ENCODE measurements at places on chromosomes 2 and 18. TPM values are rescaled to one million over a fixed set of nuclear protein-coding genes. Genes with fewer than 3 reads are reported as not detected.

The PIK3C3 gene
- total RNA-seq = 40.3 TPM

DNA sequence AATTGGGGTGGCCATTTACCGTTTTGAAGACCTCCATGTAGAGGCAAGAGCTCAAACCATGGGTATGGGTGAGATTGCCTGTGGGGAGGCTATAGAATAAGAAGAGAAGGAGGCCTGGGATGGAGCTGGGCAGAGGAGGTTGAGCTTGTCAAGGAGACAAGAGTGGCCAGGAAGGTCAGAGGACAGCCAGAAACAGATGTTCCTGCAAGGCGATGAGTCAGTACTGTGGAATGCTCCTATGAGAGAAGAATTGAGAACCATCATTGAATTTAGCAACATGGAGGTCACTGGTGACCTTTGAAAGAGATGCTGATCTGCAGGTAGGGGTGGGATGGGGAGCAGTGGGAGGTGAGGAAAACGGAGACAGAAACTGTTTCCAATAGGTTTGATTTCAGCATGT is 3.5 kb downstream of the ACSL3 start:
- H3K36me3 ChIP-seq = no peaks in the 10 kb centered on the region
- no peaks in the 10 kb centered on the region for H3K27me3 ChIP-seq
- H3K4me3 ChIP-seq = no peak overlapping the region
- no peak for DNase-seq
- peaks cover 5% of the 10 kb centered on the region for H3K4me1 ChIP-seq

The RNU2-63P gene
- 5.7 TPM for total RNA-seq

DNA sequence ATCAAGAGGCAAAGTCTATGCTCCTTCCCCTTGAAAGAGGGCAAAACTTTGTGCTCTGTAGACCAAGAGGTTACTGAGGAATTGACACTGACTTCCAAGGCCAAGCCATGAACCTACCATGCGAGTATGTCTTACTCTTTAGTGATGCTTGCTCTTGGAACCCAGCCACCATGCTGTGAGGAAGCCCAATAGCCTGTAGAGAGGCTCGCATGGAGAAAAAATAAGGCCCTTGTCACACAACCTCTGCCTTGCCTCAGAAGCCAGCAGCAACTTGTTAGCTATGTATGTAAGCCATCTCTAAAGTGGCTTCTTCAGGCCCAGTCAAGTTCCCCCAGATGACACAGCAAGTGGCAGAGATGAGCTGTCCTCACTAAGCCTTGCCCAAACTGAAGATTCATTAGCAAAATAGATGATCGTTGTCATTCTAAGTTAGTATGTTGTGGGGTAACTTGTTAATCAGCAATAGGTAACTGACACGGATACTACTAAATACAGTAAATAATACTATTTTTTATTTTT is 66.1 kb upstream of the RGPD5 start:
- no peak overlapping the region for H3K4me3 ChIP-seq
- DNase-seq = peak; percentile 8
- no peak overlapping the region for H3K27ac ChIP-seq
- H3K27me3 ChIP-seq = no peaks in the 10 kb centered on the region
- no peaks in the 10 kb centered on the region for H3K4me1 ChIP-seq
- no peaks in the 10 kb centered on the region for H3K36me3 ChIP-seq

The CPLX4 gene
- total RNA-seq = not detected

DNA sequence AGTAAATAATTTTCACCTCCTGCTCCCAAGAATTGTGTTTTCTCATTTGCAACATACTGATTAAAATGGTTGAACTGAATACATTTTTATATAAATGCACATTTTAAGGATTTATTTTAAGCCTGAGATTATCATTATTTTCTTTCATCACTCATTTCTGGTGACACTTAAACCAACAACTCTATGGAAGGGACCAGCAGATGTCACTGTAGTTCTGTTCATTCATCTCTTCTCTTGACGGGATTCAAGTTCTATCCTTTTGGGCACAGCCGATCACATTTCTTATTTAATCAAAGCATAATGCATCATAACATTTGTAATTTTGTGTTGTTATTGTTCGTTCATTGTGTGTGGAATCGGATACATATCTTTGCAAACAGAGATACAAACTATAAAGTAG is 417.9 kb downstream of the HRH4 start:
- H3K36me3 ChIP-seq = no peaks in the 10 kb centered on the region
- no peak for DNase-seq
- H3K4me3 ChIP-seq = no peak overlapping the region
- no peaks in the 10 kb centered on the region for H3K4me1 ChIP-seq
- H3K27ac ChIP-seq = no peak overlapping the region

GRCh38 chr18:13179566-13180113 is 38.9 kb upstream of the LDLRAD4 start:
- peak; percentile 83 for DNase-seq
- H3K4me3 ChIP-seq = no peak overlapping the region
- H3K27ac ChIP-seq = peak overlapping the region; percentile 64
- no peaks in the 10 kb centered on the region for H3K36me3 ChIP-seq
- peaks cover 10% of the 10 kb centered on the region for H3K4me1 ChIP-seq

DNA sequence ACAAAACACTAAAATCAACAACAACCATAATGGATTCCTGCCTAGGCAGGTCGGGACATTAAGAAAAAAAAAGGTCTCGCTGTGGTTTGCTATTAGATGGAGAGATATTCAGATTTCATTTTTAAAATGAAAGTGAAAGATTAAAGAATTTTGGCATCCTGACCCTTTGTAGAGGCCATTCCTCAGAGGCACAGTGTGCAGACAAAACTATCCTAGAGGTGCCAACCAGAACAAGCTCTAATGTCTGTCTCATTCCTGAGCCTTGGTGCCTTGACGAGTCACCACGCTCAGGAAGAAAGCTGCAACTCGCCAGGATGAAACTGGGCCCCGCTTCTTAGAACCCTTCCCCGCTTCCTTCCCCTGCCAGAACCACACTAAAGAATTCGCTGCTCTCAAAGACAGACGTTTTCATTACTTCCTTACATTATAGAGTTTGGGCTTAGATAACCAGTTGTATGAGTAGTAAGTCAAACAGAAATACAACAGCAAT is 156.0 kb downstream of the TGIF1 start:
- H3K27ac ChIP-seq = peak overlapping the region; percentile 96
- no peaks in the 10 kb centered on the region for H3K27me3 ChIP-seq
- H3K4me3 ChIP-seq = peak overlapping the region; percentile 11

DNA sequence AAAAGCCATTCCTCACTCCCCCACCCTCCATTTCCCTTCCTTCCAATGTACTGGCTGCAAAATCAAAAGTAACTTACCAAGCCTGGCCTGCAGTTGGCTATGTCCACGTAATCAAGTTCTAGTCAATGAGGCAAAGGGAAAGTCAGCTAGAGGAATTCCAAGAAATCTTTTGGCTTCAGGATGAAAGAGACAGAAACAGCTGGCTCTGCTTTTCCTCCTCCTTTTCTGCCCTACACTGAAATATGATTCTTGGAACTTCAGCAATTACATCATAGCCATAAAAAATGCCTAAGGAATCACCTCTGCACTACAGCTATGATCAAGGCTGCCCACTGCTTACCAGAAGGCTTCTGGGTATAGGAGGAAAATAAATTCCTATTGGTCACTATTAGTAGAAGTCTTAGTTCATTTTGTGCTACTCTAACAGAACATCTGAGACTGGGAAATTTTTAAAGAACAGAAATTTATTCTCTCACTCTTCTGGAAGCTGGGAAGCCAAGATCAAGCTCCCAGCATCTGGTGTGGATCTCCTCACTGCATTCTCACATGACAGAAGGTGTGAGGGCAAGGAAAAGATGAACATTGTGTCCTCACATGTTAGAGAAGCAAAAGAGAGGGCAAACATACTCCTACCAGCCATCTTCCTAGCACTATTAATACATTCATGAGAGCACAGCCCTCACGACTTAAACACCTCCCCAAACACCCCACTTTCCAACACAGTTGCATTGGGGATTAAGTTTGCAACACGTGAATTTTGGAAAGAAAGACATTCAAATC is 219.9 kb downstream of the TMX3 start:
- H3K4me3 ChIP-seq = no peak overlapping the region
- H3K36me3 ChIP-seq = no peaks in the 10 kb centered on the region
- no peak for DNase-seq
- H3K27ac ChIP-seq = no peak overlapping the region
- H3K27me3 ChIP-seq = no peaks in the 10 kb centered on the region
- no peaks in the 10 kb centered on the region for H3K4me1 ChIP-seq

The CCDC88A gene
- total RNA-seq = 4.2 TPM

DNA sequence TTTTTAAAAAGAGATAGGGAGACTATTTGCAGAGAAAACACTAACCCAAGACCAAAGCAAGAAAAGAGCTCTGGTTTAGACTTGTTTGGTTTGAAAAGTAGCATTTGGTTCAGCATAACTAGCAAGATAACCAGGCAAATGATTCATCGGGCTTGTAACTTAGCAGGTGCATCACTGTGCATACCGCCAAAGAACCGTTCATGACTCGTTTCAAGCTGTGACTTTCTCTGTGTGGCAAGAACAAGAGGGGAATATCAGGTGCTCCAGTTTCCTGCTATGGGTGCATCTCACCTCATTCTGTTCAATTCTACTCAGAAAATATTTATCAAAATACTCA is 244.9 kb downstream of the ETAA1 start:
- H3K27ac ChIP-seq = no peak overlapping the region
- H3K36me3 ChIP-seq = no peaks in the 10 kb centered on the region
- no peak for DNase-seq
- no peaks in the 10 kb centered on the region for H3K27me3 ChIP-seq
- no peak overlapping the region for H3K4me3 ChIP-seq
- H3K4me1 ChIP-seq = no peaks in the 10 kb centered on the region

The SPC25 gene
- 16.0 TPM for total RNA-seq

The DOK1 gene
- total RNA-seq = 20.9 TPM

GRCh38 chr2:240636563-240637115 is 11.4 kb downstream of the GPR35 start:
- H3K36me3 ChIP-seq = no peaks in the 10 kb centered on the region
- no peaks in the 10 kb centered on the region for H3K27me3 ChIP-seq
- no peak for DNase-seq
- H3K4me1 ChIP-seq = no peaks in the 10 kb centered on the region
- H3K27ac ChIP-seq = no peak overlapping the region

GRCh38 chr2:61949458-61949713 is 43.9 kb downstream of the COMMD1 start:
- H3K4me1 ChIP-seq = no peaks in the 10 kb centered on the region
- DNase-seq = no peak
- H3K36me3 ChIP-seq = no peaks in the 10 kb centered on the region
- no peak overlapping the region for H3K4me3 ChIP-seq
- no peak overlapping the region for H3K27ac ChIP-seq

The TSGA10 gene
- total RNA-seq = 6.1 TPM

DNA sequence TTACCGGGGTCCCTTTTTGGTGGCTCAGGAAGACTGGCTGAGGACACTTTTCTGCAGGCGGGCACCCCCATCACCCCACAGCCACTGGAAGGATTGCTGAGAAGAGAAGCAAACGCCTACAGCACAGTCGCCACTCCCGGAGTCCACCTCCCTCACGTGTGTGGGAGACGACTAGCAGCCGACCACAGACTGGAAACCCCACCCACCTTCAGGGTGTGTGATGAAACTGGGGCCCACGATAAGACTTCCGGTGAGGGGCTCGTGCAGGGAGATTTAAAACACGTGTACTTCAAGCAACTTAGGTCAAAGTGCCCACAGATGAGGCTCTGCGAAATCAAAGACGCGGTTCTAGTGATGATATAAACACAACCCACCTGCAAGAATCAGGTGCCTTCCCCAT is 26.3 kb downstream of the MBP start:
- DNase-seq = no peak
- no peak overlapping the region for H3K4me3 ChIP-seq
- no peak overlapping the region for H3K27ac ChIP-seq
- H3K36me3 ChIP-seq = no peaks in the 10 kb centered on the region

- no peaks in the 10 kb centered on the region for H3K4me1 ChIP-seq
- no peak for DNase-seq
- H3K4me3 ChIP-seq = no peak overlapping the region
- H3K36me3 ChIP-seq = no peaks in the 10 kb centered on the region
- no peak overlapping the region for H3K27ac ChIP-seq
These were observed 76.7 kb downstream of the FHOD3 start for GRCh38 chr18:36374262-36374661.
